Renal cortex interstitium (tissue), 15 donors: ENCODE measurements at places on chromosomes 11 and 22. TPM values are rescaled to one million over a fixed set of nuclear protein-coding genes. Genes with fewer than 3 reads are reported as not detected.
A peak's percentile ranks its signal among the peaks of the same experiment; 100 is the strongest.

DNA sequence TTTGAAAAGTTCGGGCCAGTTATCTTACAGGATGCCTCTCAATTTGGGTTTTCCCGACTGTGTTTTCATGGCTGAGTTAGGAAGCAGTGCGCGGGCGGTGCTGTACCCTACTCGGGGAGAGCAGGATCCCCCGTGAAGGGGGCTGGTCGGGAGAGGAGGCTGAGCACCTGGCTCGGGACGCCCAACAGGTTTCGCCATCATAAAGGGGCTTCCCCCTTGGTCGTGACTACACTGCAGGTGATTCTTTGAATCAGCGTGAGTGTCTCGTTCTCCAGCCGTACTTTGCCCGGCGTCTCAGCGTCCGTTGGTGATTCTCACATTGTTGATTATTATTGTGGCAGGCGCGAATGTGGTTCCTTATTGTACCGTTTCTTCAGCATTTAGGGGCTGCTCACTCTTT, 46.6 kb downstream of the ST14 start:
- no peak for DNase-seq

DNA sequence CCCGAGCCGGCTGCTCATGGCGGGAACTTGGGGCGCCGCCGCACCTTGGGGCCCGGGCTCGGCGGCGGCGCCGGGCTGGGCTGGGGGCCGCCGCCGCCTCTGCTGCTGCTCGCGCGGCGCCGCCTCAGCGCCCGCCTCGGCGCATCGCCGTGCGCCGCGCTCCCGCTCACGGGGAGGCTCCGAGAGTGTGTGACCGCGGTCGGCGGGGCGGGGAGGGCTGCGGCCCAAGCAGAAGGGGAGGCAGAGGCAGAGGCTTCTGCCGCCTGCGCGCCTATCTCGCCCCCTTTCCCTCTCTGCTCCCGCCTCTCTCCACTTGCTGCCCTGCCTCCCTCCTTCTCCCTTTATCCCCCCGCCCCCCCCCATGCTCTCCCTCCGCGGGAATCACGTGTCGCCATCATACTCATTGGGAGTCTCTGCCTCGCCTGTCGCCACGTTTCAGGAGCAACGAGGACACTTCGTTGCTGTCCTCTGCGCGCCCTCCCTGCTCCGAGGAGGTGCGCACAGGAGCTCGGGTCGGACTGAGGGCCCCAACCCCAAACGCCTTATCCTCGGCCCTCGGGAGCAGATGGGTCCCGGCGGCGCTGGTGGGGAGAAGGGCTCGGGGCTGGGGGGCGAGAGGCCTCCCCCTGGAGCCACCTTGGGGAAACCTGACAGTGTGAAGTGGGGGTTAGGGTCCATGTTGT, at the start of gene GUCY1A2:
TSS of gene GUCY1A2 (minus strand) at position 258 of the 683 bp plus-strand sequence. CDS start 421 bp downstream, outside the sequence.
- DNase-seq = peak; percentile 25

LINC01488 gene
- polyA plus RNA-seq = 0.08 TPM

- no peak for DNase-seq
These were observed 10.3 kb downstream of the YAP1 start for GRCh38 chr11:102120437-102120973.

- DNase-seq = no peak
These were observed 61.6 kb downstream of the PPP6R3 start for GRCh38 chr11:68521969-68522652.

DNA sequence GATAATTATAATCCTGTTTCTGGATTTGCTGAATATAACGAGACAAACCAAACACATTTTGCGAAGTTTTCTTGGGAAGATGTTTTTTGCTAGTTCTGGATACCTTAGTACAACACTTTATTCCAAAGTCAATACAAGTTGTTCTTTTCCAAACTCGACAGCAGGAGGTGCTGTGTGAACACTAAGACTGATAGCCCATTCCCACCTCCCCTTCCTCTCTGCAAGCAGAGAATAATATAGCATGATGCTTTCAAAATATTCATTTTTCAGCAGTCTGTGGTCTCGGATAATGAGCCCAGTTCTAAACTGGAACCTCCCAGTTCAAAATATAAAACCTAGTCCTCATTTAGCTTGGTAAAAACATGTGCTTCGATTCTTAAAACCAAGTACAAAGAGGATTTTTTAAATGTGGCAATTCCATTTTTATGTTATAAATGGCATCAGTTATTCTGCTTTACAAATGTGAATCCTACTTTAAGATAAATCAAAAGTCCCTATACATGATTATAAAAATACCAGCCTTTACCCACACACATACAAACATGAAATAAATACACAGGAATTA, 129.1 kb downstream of the DCDC1 start:
- peak; percentile 46 for DNase-seq

TUBA8 gene
- 2.9 TPM for polyA plus RNA-seq

GRCh38 chr11:128575961-128576350, 11.4 kb downstream of the ETS1 start:
- DNase-seq = no peak

DNA sequence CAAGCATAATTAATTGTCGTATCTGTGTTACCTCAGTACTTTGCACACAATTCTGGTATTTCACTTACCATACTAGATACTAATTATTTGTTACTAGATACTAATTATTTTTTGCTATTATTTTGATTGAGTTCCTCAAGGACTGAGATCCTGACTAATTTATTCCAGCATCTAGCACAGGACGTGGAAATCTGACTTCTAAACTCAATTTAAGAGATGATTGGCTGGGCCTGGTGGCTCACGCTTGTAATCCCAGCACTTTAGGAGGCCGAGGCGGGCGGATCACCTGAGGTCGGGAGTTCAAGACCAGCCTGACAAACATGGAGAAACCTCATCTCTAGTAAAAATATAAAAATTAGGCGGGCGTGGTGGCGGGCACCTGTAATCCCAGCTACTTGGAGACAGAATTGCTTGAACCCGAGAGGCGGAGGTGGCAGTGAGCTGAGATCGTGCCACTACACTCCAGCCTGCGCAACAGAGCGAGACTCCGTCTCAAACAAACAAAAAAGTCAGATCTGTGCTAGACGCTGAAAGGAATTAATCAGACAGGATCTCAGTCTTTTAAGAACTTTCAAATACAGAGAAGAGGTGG, 527 bp upstream of the MRPL48 start:
- no peak for DNase-seq

DNA sequence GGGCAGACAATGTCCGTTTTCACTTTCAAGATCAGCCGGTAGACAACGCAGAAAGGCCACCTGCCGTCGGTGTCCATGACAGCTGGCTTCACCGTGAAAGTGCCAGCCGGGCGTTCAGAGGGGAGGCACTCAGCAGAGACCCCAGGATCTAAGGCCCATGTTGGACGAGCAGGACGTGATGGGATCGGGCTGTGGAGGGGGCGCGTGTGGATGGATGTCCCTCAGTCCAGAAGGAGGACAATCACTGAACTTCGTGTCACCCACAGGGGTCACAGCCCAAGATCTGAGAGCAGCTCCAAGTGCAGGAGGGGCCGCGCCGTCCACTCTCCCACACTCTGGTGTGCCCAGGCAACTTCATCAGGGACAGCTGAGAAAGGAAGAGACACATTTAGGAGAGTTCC, 164.4 kb downstream of the BRD1 start:
- no peak for DNase-seq

DNA sequence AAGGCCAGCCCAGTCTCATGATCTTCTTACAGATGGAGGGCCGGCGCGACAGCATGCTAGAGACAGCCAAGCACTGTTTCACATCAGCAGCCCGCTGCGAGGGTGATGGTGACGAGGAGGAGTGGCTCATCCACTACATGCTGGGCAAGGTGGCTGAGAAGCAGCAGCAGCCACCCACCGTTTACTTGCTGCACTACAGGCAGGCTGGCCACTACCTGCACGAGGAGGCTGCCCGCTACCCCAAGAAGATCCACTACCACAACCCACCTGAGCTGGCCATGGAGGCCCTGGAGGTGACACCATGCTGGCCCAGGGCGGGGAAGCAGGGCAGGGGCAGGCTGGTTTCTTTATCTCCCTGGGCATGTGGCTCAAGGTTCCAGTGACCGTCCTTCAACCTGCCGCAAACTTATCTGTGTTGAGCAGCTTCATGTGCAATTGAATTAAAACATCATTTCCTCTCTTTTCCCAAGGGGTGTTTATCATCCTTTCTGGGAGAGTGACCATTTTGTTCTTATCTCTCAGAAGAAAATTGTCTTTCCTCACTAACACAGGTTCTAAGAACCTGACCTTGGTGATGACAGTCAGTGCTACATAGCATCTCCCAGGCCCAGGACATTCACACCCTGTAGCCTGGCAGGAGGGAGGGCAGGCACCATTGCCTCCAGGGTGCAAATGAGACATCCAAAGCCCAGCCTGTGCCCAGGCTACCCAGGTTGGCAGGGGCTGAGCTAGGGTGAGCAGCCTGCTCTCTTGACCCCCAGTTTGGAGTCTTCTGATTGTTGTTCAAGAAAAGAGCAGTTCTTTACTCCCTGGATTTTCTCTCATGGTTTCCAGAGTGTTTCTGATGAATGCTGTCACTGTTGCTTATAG, 80.7 kb downstream of the CABIN1 start:
- DNase-seq = no peak

SLC22A9 gene
- not detected for polyA plus RNA-seq

- no peak for DNase-seq
These were observed 1304.6 kb downstream of the BRD1 start for GRCh38 chr22:48523091-48523490.

ARHGEF17 gene
- polyA plus RNA-seq = 82.4 TPM

GRCh38 chr11:110968348-110969062, 256.3 kb upstream of the ARHGAP20 start:
- DNase-seq = no peak

- no peak for DNase-seq
These were observed 15.1 kb downstream of the TMEM184B start for GRCh38 chr22:38257650-38258250.

WNT11 gene
- 18.4 TPM for polyA plus RNA-seq

IFTAP gene
- 57.4 TPM for polyA plus RNA-seq

DNA sequence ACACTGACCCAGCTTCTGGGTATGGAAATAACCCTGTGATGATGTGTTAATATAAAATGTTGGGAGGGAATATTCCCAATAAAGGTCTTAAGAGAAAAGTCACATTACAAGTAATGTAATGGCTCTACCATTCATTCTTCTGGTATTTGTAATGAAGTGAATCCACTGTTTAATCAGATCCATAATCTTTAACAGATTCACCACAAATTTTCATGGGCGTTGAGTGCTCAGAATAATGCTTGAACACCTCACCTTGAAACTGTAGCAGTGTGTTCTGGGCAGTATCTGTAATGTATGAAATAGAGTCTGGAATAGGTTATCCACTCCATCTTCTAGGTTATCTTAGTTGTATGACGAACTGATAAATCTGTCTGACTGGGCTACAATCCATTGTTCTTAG, 26.6 kb upstream of the CRTAM start:
- no peak for DNase-seq

SGSM1 gene
- polyA plus RNA-seq = 2.2 TPM

- no peak for DNase-seq
These were observed 51.6 kb upstream of the TCF20 start for GRCh38 chr22:42321908-42322561.

POU2AF1 gene
- 1.1 TPM for polyA plus RNA-seq

MYOD1 gene
- not detected for polyA plus RNA-seq
